ENCODE measurements at places on chromosomes 1 and 21.

- no peak for DNase-seq
Measured at GRCh38 chr1:116571215-116571919, 541 bp upstream of the CD58 start.

DNA sequence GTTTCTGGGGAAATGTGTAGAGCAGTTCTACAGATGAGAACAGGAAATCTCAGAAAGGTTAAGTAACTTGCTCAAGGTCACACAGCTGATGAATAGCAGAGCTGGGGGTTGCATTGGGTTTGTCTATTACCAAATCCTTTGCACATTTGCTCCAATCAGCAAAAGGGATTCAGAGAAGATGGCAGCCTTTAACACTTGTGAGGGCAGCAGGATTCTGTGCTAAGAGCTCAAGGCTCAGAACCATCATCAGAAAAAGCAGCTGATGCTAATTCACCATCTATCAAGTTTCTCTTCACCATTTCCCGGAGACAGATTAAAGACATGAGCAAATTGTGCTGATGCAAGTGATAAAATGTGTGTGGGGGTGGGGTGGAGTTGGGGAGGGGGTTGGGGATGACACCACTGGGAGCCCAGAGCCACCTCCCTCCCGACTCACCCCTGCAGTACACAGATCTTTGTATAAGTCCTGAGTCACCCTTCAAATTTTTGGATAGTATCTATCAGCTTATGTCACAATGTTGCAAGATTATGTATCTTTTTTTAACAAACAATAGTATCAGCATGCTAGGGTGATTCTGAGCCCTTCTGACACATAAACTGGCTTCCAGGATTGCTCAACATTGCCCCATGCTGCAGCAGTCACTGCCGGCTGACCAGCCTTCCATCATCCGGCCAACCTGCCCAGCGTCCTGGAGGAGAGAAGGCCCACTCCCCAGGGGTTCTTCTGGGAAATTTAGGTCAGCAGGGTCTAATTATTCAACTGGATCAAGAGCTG, 2.8 kb upstream of the SPSB1 start:
- peak; percentile 93 for DNase-seq

DNA sequence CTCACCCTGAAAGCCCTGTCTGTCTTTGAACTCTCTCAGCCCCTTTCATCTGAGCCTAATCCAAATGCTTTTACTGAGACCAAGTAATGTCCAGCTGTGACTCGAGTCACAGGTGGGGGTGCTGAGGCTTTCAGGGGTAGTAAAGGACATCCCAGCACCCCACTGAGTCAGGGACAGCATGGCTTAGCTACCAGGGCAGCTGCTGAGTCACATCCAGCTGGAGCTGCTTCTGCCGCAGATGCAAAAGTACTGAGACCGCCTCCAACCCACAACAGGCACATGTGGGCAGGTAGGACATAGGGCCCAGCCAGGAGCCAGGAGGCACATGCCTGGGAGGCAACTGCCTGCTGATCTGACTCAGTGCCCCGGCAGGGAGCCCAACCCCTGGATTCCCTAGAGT, 6.7 kb upstream of the VSIG8 start:
- DNase-seq = peak; percentile 53

DNA sequence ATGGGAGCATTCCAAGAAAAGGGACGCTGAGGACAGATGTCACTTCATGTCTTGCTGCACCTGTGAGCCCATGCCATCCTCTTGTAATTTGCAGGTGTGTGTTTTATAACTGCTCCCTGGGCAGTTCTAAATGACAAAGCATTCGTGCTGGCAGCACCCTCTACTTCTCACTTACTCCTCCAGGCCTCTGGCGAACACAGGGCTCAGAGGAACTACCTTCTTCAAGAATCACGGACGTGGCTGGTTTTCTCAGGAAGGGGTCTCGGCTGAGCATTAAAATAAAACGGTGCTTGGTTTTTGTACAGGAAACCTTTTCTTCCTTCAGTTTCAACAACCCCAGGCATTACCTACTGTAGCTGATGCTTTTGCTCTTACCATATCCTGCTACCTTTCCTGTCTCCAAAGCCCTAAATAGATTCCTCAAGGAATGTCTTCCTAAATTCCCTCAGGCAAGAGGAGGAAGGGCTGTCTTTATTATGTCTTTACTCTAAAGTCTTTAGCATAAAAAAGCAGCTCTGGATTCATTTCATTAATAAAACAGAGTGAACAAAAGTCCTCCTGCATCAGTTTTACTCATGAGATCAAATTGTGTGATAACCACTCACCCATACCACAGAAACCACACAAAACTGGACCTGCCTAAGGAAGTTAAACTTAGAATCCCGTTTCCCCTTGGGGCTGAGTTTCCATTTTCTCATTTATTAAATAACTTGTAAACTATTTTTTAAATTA, 79.0 kb upstream of the MAP10 start:
- DNase-seq = peak; percentile 46
